ENCODE measurements at places on chromosomes 16 and 17.

- no peak for DNase-seq
These were observed 15.5 kb downstream of the CX3CL1 start for GRCh38 chr16:57387598-57388354.

DNA sequence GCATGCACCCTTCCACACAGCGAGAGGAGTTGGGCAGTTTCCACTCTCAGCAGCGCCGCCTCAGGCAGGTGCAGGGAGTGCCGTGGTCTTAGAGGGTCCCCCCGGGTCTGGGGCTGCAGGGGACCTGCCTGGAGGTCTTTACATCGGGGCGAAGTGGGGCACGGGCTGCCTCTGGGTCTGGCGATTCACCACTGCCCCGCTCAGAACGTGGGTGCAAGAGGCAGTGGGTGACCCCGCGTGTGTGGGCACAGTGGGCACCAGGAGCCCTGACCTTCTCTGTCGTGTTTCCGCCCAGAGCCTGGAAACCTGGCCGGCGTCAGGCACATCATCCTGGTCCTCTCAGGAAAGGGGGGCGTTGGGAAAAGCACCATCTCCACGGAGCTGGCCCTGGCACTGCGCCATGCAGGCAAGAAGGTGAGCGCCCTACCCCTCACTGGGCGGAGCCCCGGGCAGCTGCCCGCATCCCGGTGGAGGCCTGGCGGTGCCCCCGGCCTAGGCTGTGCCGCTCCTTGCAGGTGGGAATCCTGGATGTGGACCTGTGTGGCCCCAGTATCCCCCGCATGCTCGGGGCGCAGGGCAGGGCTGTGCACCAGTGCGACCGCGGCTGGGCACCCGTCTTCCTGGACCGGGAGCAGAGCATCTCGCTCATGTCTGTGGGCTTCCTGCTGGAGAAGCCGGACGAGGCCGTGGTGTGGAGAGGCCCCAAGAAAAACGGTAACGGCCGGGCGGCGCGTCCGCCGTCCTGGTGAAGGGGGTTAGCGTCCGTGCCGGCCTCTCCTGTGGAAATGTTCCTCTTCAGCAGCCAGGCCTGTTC, 3.7 kb downstream of the NUBP2 start:
- no peak for DNase-seq

GRCh38 chr16:12434567-12434966, 369.1 kb downstream of the CPPED1 start:
- no peak for DNase-seq

DNA sequence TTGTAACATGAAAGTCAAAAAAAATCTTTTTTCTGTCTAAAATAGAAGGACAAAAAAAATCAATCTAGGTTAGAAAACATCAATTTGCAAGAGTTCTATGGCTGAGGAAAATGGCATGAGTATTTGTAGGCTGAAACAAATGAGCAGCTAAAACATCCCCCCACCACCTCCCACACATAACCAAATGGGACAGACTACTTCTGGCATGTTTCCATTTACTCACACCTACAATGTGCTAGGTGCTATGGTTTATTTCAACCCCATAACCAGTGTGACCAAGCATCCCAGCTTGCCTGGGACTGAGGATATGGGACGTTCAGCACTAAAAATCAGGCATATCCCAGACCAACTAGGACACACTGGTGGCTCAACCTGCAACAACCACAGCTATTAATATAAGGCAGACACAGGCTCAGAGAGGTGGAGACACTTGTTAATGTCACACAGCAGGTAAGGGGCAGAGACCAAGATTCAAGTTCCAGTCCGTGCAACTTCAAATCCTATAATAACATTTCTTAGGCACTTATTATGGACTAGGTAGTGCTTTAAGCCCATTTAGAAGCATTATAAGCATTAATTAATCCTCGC, 96.0 kb downstream of the XYLT1 start:
- no peak for DNase-seq

DNA sequence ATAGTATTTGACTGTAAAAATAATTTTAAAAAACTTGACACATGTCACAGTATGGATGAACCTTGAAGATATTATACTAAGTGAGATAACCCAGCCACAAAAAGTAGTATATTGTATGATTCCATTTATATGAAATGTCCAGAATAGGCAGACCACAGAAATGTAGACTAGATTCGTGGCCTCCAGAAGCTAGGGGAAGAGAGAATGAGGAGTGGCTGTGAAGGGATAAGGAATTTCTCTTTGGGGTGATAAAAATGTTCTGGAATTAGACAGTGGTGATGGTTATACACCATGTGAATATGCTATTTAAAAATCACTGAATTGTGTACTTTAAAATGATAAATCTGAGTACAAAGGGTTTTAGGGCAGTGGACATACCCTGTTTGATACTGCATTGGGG, 253.1 kb upstream of the DYNLRB2 start:
- no peak for DNase-seq

DNA sequence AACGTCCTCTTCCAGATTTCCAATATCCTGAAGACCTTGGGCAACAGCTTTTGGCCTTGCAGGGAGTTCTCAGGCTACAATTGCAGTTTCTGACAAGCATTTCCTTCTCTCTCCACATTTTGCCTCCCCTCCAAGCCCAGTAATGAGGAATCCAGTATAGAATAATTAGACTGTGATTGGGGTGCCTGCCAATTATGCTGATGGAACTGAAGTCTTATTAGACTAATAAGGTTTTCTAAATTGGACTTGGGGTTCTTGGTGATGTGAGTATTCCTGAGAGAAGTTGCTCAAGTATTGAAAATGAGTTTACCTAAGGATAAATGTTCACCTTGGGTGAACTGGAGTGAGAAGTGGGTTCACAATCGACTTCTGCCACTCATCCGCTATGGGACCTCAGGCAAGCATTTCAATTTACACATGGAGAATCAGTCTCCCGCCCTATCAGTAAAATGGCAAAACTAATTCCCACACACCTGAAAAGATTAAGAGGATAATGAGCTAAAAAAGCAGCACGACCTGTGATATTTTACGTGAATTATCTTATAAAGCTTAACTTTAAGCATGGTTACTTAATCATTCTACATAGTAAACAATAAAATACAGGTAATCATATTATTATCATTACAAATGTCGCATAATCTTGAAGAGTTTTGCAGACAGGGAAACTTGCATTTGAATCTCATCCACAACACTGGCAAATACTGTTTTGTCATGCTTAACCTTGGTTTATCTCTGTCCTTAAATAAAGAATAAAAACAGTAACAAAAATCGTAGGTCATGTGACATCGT, 628.0 kb downstream of the TMEM114 start:
- no peak for DNase-seq

DNA sequence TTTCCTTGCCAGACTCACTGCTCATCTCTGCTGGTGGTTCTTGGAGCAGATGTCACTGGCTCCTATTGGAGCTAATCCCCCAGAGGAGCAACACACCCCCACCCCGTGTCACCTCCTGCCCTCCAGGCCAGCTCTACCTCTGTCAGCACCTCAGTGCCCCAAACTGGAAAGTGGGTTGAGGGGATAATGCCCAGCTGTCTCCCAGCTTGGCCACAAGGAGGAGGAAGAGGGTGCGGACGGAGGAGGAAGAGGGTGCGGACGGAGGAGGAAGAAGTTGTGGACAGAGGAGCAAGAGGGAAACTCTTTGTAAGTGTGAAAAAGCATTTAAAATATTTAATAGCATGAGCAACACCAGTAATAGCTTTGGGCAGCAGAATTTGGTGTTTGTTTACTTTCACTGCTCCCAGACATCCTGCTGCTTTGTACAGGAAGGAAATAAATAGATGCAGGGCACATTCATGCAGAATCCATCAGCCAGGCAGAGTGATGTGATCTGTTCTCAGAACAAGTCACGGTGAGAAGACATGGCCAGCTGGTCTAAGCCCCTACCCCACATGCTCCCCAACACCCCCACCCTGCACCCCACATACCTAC, 82.5 kb downstream of the C17orf67 start:
- DNase-seq: no peak

GRCh38 chr16:13606804-13607203, 313.1 kb upstream of the ERCC4 start:
- no peak for DNase-seq

- DNase-seq: no peak
These were observed 680.8 kb upstream of the CDH8 start for GRCh38 chr16:62717026-62717425.

DNA sequence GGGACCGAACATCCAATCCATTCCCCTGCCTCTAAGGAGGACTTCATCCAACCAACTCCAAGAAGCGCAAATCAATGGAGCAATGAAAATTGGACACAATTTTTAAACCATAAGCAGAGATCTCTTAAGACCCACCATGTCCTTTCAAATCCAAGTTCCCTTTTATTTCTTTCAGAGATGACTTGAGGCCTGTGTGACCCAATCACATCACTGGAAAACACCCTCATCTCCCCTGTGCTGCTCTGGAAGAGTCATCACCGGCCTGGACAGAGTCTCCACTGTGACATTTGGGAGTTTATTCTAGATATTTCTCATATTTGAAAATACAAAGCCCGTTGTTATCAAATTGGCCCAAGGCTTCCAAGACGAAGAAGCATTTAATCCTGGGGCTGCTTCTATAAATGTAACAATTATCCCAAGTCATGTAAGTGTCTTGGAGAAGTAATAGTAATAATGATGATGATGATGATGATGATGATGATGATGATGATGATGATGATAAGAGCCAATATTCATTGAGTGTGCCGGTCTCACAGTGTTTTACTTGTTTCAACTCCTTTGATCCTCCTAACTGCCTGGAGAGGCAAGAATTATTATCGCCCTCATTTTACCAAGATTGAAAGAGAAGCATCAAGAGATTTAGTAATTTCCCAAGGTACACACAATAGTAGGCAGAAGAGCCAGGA, 72.1 kb downstream of the COPRS start:
- DNase-seq: no peak

- DNase-seq: no peak
These were observed 57.0 kb downstream of the PITPNC1 start for GRCh38 chr17:67434061-67434525.

- DNase-seq: no peak
These were observed 448.6 kb upstream of the RBFOX1 start for GRCh38 chr16:6884002-6884401.

GRCh38 chr16:50632927-50633800, 47.9 kb downstream of the SNX20 start:
- DNase-seq: no peak

Data from AG04449 (cell line).